ENCODE measurements at places on chromosomes 3 and 15.
A peak's percentile ranks its signal among the peaks of the same experiment; 100 is the strongest.

DNA sequence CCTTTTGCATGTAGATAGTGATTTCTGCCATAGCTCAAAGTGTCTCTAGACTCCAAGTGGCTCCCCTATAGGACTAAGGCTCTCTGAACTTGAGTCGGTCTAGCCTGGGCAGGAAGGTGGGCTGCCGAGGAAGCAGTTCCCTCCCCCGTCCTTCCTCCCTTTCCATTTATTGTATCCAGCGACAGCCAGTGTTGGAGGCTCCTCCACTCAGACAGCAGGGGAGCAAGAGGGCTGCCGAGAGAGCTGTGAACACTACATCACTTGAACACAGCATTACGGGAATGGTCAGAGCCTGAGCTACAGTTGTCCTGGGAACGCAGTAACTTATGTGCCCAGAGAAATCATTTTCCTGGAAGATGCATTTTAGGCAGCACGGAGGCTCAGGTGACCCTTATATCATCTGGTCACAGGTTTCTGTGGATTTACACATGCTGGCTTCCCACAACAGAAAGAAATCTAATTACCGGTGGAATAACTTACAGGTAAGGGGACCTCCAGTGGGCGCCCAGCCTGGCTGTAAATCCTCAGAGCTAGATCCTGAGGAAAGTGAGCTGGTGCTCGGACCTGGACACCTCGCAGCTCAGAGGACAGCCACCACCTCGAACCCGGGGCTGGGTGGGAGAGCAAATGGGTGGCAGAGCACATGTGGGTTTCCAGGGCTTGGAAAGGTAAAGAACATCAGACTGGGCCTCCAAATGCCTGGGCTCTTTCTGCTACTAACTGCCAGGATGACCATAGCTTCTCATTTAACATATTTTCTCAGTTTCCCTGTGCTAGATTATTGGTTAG, 197.1 kb downstream of the UACA start:
- DNase-seq: peak; percentile 54

DNA sequence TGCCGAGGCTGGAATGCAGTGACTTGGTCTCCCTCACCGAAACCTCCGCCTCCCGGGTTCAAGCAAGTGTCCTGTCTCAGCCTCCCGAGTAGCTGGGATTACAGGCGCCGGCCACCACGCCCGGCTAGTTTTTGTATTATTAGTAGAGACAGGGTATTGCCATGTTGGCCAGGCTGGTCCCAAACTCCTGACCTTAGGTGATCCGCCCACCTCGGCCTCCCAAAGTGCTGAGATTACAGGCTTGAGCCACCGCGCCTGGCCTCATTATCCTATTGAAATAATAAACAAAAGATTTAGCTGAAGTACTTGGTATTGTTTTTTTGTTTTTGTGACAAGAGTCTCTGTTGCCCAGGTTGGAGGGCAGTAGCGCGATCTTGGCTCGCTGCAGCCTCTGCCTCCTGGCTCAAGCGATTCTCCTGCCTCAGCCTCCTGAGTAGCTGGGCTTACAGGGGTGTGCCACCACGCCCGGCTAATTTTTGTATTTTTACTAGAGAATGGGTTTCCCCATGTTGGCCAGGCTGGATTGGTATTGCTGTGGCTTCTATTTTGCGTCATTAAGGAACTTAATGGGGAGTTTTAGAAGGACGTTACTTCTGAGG, 1.5 kb downstream of the RPL35A start:
- DNase-seq: no peak

- peak; percentile 0 for DNase-seq
These were observed 40.5 kb downstream of the TGM4 start for GRCh38 chr3:44914936-44915335.

DNA sequence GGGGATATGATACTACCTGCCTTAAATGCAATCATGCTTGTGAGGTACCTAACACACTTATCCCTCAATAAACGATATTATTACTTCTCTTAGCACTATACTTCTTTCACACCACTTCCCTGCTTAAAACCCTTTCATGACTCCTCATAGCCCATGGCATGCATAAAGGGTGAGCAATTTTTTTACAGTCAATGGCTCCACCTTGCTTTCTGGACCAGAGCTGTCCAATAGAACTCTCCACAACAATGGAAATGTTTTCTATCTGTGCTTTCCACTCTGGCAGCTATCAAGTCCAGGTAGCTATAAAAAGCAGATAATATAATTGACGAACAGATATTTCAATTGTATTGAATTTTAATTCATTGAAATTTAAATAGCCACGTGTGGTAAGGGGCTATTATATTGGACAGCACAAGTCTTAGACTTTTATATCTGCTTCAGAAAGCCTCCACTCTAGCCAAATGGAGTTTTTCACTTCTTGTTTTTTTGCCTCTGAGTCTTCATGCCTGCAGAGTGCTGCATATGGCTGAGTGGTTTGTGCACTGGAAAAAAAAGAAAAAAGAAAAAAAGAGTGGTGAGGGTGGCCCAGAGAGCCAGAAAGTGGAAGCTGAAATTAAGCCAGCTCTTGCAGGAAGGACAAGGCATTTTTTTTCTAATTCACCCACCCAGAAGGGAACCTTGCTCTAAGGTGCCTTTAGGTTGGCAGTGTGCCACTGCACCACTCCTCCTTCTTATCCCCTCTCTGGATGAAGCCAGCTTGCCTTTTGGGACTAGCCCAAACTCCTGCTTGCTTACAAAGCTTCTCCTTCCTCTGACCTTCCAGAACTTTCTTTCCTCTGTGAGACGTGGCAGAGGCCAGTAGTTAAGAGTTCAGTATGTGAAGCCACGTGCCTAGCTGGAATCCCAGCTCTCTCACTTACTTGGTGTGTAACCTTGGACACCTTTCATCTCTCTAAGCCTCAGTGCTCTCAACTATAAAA, 239.0 kb upstream of the LRTM1 start:
- no peak for DNase-seq

GRCh38 chr3:126356373-126357264, 589 bp downstream of the KLF15 start:
- DNase-seq: peak; percentile 41

DNA sequence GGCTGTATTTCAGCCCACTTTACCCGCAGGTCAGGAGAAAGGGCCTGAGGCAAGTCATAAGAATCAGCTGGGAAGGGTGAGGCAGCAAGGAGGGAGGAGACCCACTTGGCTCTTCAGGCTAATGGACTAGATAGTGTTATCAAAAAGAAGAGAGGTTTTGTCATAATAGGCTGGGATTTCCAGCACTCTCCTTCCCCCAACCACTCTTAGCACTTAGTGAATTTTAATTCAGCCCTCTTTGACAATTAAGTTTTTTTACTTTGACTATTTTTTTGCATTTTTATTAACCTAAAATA, 771 bp downstream of the MPI start:
- no peak for DNase-seq

DNA sequence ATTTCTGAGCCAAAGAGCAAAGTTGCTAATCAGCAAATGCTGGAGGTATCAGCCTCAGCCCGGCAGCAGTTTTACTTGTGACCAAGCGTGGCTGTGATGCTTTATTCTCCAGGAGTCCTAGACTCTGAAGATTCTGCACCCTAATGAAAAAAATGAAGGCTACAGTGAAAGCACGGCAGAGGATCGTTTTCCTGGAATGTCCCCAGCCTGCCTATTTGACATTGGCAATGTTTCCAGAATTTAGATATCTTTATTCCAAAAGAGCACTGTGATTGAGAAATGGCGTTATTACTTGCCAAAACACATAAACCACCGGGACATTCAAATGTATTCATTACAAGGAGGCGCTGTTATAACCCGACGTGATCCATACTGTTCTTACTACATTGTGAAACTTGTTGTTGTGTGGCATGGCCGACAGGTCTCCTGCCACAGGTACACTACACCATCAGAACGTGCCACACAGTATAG, 263.8 kb downstream of the SLCO3A1 start:
- DNase-seq: no peak

DNA sequence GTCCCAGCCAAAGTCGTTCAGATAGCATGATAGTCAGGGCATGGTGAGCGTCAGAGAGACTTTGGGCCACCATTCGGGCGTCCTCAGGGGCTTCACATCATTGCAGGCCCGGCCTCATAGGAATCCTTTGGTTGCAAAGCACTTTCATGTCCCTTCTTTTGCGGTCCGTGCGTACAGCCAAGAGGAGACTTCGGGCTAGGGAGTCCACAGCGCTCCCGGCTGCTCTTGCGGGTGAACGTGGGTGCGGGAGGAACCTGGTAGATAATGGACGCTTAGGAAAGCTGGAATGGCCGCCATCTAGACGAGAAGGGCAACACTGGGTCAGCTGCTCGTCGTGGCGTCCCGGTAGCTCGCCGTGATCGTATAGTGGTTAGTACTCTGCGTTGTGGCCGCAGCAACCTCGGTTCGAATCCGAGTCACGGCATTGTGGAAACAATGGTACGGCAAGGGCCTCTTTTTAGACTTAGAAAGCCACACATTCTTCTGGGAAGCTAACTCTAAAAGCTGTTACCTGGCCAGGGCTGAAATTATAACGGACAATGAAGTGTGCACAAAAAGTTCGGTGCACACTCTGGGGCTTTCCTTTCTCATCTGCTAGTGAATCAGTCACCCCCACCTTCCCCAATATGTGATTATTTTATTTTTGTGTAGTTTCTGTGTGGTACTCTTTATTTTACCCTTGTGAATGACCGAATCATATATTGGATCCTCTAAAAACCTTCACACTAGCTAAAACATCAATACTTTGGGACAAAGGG, 13.2 kb upstream of the SHF start:
- DNase-seq: peak; percentile 81

DNA sequence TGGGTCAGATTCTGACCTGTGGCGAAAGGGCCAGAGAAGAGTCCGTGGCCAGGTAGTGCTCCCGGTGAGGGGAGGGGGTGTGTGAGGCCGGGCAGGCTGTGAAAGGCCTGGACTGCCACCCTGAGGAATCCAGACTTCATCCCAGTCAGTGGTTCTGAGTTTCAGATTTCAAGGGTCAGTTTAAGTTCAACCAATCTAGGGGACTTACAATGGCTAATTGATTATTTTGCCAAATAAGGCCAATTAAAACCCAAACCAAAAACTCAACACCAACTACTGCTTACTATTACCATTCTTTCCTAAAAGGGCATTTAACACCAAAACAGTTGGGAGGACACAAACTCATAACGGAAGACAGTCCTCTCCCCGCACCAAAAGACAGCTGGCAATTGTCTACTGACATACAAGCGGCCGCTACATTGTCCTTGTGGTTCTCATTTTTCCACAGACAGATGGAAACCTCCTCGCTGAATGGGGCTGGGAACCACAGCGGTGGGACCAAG, 30.5 kb downstream of the TMEM44 start:
- no peak for DNase-seq

DNA sequence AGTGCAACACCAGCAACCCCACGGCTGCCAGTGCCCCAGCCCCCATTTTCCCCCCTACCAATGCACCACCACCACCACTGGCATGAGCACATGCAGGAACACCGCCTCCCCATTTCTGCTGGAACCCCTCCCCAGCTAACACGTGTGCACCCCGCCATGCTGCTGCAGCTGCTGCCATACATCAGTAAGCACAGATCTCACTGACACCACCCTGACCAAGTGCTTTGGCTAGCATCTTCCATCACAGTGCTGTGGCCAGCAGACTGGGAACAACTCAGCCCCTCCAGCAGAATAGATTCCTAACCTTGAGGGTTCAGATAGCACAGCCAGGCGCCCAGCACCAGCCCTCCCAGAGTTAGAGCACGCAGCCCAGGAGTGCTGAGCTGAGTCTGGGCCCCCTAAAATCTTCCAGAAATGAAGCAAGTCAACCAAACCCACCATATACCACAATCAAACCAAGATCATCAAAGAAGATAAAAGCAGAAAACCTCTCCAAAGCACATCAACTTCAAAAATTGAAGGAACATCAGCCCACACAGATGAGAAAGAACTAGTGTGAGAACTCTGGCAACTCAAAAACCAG, 81.2 kb upstream of the CDV3 start:
- no peak for DNase-seq

GRCh38 chr3:196207833-196208607, 3.2 kb downstream of the ZDHHC19 start:
- DNase-seq: peak; percentile 72

DNA sequence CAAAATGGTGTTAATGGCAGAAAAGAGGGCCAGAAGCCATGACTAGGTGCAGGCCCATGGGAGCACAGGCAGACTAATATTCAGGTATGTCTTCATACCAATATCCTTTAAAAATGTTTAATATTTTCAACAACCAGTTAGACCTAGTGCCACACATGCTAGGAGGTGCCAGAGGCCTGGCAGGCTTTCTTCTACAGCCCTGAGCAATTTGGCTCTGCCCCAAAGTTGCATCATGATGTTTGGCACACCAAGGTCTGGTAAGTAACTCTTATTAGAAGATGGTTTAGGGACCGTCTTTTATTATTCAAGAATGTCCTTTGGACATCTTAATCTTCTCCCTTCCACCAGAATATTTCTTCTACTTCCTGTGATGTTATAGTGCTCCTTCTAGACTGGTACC, 34.8 kb downstream of the MITF start:
- DNase-seq: no peak

- DNase-seq: no peak
These were observed 154.3 kb downstream of the NSMCE3 start for GRCh38 chr15:29115093-29115991.

- DNase-seq: no peak
These were observed 127.0 kb upstream of the CNTN6 start for GRCh38 chr3:965826-966225.

- DNase-seq: no peak
These were observed 94.1 kb downstream of the PLCL2 start for GRCh38 chr3:16978921-16979271.

All from NCI-H1417 (cell line).